ENCODE measurements at places on chromosomes 5 and 9.

DNA sequence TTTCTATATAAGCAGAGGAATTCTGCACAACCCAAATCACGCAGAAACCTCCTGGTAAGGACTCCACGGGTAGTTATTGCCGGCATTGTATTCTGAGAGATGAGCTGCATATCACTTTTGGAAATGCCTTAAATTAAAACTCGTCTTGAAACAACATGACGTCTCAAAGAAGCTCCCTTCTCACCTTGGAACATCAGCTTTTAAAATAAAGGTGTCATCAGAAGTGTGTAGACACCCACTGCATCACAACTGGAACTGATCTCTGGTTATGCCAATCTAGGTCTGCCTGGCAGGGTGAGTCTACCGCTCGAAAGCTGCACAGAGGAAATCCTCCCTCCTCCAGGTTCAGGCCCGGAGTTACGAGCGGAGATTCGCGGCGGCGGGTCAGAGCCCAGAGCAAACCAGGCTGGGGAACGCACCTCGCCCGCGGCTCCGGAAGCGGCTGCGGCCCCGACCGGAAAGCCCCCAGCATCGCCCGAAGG lies 974 bp upstream of the SLC12A2 start:
- no peak for DNase-seq

GRCh38 chr5:76401801-76402250 lies 1.3 kb upstream of the IQGAP2 start:
- peak; percentile 17 for DNase-seq

DNA sequence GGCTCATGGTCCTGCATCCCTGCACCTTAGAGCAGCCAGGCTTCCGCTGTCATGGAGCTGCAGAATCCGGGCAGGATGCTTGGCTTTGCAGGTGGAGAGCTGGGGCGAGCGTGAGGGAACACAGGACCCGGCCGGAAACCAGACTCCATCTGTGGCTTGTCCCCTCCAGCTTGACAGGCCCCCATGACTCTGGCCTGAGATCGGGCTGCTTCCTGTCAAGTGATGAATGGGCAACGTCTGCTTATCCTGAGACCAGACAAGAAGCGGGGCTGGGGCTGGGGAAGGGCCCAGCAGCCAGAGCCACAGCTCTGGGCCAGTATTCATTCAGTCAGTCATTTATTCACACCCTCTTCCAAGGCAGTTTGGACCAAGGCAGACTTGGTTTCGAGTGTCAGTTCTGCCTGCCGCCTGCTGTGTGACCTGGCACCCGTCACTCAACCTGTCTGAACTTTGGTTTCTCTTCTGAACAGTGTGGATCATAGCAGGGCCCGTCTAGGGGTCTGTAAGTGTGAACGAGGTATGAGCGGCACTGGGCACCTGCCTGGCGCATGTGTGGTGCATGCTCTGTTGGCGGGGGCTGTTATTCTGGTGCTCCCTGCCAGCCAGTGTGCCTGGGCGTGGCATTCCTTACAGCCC lies 37.5 kb downstream of the NEK6 start:
- DNase-seq = no peak

DNA sequence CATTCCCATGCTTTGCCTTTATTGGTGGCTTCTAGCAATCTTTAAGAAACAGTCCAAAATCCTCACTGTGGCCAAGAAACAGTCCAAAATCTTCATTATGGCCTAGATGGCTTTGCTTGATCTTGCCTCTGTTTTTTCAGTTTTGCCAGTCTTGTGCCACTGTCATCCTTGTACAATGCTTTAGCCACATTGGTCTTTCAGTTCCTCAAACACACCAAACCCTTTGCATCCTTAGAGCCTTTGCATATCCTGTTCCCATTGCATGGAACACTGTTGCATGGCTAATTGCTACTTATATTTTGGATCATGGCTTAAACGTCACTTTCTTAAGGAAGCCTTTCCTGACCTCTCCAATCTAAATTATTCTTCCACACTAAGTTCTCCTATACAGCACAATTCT lies 22.1 kb downstream of the MRRF start:
- no peak for DNase-seq

- no peak for DNase-seq
Measured at GRCh38 chr9:91382298-91382697, 20.6 kb upstream of the AUH start.

DNA sequence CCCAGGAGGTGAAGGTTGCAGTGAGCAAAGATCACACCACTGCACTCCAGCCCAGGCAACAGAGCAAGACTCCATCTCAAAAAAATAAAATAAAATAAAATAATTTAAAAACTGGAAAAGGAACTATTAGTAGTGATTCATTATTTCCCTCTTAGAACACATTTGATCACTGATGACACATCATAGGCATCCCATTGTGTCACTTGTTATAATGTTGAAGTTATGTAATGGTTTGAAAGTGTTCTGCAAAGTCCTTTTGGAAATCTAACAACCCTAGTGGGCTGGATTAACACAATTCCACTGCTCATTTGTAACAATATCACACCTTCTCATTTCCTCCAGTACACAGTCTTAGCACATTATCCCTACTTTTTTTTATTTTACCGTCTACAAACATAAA lies 81.8 kb upstream of the LMNB1 start:
- no peak for DNase-seq

DNA sequence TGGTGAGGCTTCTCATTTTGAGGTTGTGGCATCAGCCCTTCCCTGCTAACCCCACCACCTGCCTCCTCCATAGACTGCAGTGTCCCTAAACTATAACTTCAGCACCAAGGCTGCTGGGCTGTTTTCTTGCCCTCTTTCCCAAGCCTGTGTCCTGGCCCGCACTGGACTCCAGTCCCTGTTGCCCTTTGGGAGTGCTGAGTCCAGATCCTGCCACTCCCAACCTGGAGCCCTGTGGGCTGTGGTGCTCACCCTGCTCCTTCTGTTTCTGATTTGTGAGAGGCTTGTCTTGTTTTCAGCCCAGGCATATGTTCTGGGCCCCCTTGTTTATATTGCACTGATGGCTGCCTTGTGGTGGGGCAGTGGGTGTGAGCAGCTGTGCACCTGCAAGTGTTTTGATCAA lies 39.7 kb upstream of the RNU6ATAC start:
- no peak for DNase-seq

DNA sequence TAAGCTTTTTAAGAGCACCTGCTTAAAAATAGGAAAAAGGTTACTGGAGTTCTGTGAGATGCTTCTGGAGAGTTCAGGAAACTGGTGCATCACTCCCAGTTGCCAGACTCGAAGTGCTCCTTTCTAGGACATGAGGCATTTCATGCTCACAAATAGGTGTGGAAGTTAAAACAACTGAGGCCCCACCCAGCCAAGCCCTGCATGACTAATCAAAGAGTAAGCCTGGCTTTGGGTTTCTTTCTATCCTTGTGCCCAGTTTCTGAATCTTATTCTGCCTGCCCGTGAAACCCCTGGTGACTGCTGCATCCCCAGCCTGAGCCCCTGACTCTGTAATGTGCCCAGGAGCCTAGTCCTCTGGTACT lies 7.7 kb downstream of the SPINK9 start:
- no peak for DNase-seq

GRCh38 chr5:28226407-28226806 lies 1188.0 kb upstream of the CDH9 start:
- DNase-seq = no peak

DNA sequence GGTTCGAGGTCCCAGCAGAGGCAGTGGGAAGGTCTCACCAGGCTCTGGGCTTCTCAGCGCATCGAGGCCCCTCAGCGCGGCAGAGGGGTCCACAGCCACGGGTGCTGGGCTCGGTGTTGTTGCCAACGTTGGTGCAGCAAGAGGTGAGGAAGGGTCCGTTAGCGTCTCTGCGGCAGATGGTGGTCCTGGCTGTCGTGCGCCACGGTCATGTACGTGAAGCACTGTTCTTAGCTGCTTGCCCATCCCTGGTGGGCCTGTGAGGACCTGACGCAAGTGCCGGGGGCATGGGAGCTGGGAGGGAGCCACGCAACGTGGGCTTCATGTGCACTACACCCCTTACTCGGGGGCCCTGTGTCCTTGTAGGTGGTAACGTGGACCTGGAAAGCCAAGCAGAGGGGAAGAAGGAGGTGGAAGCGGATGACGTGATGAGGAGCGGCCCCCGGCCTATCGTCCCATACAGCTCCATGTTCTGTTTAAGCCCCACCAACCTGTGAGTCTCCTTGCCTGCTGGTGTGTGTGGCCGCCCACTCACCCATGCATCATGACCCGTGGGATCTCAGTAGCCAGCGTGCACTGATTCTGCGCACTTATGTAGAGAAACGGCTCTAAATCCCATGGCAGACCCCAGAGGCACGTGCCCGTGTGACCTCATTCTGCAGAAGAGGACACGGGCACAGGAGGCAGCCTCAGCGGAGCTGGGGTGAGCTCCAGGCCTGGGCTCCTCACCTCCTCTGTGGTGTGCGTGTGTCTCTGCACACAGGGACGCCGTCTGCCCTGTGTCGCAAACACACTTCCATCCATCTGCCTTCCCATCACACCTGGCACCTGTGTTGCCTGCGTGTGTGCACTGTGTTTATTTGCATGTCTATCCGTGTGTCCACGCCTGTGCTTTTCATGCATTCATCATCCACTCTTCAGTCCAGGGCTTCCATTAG lies 166.1 kb downstream of the CACNA1B start:
- DNase-seq = no peak

DNA sequence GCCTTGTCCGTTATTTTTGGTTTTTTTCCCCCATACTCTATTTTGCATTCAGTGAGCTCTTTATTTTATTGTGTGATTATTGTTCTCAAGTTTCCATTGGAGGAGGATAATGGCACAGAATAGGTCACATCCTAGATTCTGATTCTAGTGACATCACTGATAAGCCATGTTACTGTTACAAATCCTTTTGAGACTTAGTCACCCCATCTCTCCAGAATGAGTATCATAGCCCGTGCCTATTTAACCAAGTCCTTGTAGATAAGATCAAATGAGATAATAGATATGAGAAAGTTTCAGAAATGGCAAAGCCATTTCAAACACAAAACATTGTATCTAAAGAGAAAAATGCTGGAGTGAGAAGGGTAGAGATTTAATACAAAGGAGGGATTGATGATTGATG lies 242.6 kb downstream of the RAB3C start:
- no peak for DNase-seq
